CD4-positive, alpha-beta T cell treated with Interleukin-1 beta for 1 hour (primary cell): ENCODE measurements at places on chromosomes 11 and 22.
A peak's percentile ranks its signal among the peaks of the same experiment; 100 is the strongest.

GRCh38 chr11:1854949-1855885 lies 2.3 kb downstream of the LSP1 start:
- no peak for DNase-seq

DNA sequence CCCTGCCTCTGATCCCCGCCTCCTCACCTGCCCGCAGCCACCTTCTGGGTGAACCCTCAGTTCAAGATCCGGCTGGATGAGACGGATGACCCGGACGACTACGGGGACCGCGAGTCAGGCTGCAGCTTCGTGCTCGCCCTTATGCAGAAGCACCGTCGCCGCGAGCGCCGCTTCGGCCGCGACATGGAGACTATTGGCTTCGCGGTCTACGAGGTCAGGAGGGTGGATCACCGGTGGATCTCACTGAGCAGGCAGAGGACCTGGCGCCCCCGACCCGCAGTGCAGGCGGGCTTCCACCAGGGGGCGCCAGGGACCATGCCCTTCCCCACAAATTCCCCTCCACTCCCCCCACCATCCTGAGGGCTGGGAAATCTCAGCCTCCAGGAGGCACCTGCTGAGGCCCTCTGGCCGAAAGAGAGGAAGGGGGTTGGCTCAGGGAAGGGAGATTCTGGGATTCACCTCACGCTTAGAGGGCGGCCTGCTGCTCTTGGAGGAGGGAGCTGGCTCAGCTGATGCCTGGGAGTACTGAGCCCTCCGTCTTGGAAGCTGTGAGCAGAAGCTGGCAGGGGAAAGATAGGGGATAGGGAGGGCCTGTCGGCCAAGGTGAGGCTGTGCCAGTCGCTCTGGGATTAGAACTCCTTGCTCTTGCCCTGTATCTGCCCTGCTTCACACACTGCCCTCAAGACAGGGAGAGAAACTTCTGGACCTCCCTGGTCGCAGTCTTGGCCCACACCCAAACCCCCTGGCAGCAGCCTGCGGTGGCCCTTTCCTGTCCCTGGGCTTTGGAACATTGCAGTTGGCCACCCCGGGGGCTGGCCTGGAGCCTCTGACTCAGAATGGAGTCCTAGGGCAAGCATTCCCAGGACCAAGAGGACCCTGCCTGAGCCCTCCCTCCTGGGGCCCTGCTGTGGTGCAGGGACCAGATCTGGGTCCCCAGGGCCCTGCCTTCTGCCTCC lies 23.2 kb downstream of the CAPN1 start:
- peak; percentile 41 for DNase-seq

- no peak for DNase-seq
These were observed 16.7 kb downstream of the RIBC2 start for GRCh38 chr22:45429981-45430775.

- no peak for DNase-seq
These were observed 85.9 kb downstream of the WNT7B start for GRCh38 chr22:45891021-45891421.

DNA sequence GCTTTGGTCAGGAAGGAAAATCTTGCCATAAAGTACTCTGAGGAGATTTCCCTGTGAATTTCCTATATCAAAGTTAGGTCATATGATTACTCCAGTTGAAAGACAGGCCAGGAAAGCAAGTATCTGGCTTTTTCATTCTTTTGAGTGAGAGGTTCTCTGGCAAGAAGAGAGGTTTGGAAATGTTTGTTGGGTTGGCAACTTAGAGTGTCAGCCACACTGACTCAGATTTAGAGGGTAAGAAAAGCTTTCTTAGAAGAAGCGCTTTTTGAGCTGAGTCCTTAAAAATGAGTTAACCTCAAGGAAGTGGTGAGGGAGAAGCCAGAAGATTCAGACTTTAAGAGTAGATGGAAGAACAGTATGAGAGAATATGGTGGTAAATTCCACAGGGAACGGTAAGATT lies 86.1 kb upstream of the BDNF start:
- no peak for DNase-seq

GRCh38 chr22:49659924-49660315 lies 167.8 kb downstream of the BRD1 start:
- no peak for DNase-seq

GRCh38 chr22:48303369-48303725 lies 1524.3 kb downstream of the BRD1 start:
- no peak for DNase-seq

DNA sequence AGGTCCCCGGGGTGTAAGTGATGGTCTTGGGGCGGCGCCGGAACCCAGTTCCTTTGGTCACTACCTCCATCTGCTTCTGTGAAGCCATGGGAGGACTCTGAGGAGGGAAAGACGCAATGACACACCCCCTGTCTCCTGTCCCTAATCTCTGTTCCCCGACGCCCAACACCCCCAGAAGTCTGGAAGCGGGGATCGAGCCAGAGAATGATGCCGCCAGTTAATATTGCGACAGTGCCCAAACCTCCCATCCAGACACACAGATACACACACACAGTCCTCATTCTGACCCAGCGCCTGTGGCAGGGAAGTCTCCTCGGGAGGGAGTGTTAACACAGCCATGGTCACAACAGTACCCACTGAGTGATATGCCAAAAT lies 352 bp downstream of the C22orf23 start:
- DNase-seq = no peak

GRCh38 chr22:44453441-44454112 lies 44.5 kb downstream of the RTL6 start:
- DNase-seq = no peak
